ENCODE measurements at places on chromosomes 7 and 10. TPM values are rescaled to one million over a fixed set of nuclear protein-coding genes. Genes with fewer than 3 reads are reported as not detected.

Gene LSM5
- polyA plus RNA-seq, result 110 TPM

Gene ABCC2
- polyA plus RNA-seq, result 1.00 TPM

Gene LOXL4
- 19.0 TPM for polyA plus RNA-seq

Gene KLF14
- polyA plus RNA-seq, result 0.42 TPM

Gene KCNH2
- polyA plus RNA-seq, result 14.8 TPM

Gene LRRD1
- 0.24 TPM for polyA plus RNA-seq

Gene PYROXD2
- 13.4 TPM for polyA plus RNA-seq

Gene DRGX
- not detected for polyA plus RNA-seq
